ENCODE measurements at places on chromosomes 13 and 19. TPM values are rescaled to one million over a fixed set of nuclear protein-coding genes. Genes with fewer than 3 reads are reported as not detected.
A peak's percentile ranks its signal among the peaks of the same experiment; 100 is the strongest.

GRCh38 chr13:48110132-48110868 is 15.4 kb upstream of the MED4 start:
- no peaks in the 10 kb centered on the region for H3K27me3 ChIP-seq
- H3K4me3 ChIP-seq: no peak overlapping the region
- H3K36me3 ChIP-seq: no peaks in the 10 kb centered on the region
- peaks cover 7% of the 10 kb centered on the region for H3K4me1 ChIP-seq
- no peak overlapping the region for H3K27ac ChIP-seq

DNA sequence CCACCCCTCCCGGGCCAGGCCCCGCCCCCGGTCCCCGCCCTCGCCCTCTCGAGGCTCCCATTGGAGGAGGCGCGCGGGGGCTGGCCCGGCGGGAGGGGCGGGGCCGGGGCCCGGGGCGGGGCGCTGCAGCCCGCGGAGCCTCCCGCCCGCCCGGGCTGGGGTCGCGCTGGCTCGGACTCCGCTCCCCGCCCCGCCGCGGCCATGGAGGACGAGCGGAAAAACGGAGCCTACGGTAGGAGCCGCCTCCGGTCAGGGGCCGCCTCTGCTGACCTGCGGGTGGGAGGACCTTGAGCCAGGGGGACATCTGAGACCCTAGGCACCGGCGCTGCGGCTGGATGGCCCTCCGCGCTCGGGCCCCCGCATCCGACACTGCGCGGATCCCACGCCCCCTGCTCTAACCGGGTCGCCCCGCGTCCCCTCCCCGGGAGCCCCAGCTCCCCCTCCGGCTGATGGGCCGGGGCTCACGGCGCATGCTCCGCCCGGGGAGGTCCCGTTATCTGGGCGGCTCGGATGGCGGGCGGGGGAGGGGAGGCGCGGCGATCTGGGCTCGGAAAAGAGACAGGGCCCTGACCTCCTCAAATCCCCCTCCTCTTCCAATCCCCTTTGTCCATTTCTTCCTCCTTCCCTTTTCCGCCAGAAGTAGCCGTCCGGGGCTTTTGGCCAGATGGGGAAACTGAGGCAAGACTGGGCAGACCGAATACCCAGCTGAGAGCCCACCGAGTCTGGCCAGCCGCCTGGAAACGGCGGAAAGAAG is 15.4 kb upstream of the AP1M2 start:
- H3K27me3 ChIP-seq: no peaks in the 10 kb centered on the region
- H3K4me1 ChIP-seq: peaks cover 14% of the 10 kb centered on the region
- no peaks in the 10 kb centered on the region for H3K36me3 ChIP-seq

- peaks cover 5% of the 10 kb centered on the region for H3K27me3 ChIP-seq
- H3K27ac ChIP-seq: no peak overlapping the region
- no peaks in the 10 kb centered on the region for H3K4me1 ChIP-seq
- no peak for DNase-seq
- no peak overlapping the region for H3K4me3 ChIP-seq
Observed at GRCh38 chr13:98771838-98772611, 19.6 kb upstream of the SLC15A1 start.

DNA sequence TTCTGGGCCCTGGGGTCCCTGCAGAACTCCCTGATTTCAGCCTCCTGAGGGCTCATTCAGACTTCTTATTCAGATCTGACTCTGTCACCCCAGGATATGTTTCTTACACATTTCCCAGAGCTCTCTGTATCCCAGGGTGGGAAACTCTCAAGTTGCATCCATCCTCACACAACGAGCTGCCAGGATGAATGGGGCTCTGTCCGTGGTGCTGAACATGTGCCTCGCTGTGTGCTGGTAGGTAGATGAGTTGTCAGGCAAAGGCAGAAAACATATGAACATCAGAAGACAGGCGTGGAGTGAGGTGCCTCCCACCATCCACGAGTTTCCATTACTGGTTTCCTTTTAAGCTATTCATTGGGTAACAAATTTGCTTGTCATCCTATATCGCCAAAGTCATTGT is 11.4 kb upstream of the IGFL1 start:
- peaks cover 11% of the 10 kb centered on the region for H3K27me3 ChIP-seq
- no peak overlapping the region for H3K27ac ChIP-seq
- no peaks in the 10 kb centered on the region for H3K36me3 ChIP-seq
- DNase-seq: peak; percentile 94
- no peaks in the 10 kb centered on the region for H3K4me1 ChIP-seq

DNA sequence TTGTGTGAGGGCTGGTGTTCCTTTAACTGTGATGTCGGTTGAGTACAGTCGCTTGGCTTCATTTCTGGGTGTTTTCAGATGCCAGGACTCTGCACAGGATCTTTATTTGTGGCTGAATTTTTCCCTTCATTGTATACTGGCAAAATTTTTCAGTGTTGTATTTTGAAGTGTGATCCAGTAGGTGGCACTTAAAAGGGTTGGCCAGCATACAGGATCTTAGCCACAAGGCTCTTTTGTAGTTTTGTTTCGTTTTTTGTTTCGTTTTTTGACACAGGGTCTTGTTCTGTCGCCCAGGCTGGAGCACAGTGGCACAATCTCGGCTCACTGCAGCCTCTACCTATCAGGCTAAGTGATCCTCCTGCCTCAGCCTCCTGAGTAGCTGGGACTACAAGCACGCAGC is 8.7 kb downstream of the FCAR start:
- no peaks in the 10 kb centered on the region for H3K4me1 ChIP-seq
- H3K27ac ChIP-seq: no peak overlapping the region
- H3K4me3 ChIP-seq: no peak overlapping the region

- no peak overlapping the region for H3K27ac ChIP-seq
- H3K27me3 ChIP-seq: no peaks in the 10 kb centered on the region
- DNase-seq: no peak
- no peaks in the 10 kb centered on the region for H3K36me3 ChIP-seq
Observed at GRCh38 chr13:91126806-91127205, 220.7 kb upstream of the MIR17HG start.

- DNase-seq: peak; percentile 63
- H3K4me3 ChIP-seq: no peak overlapping the region
- peaks cover 27% of the 10 kb centered on the region for H3K27me3 ChIP-seq
- H3K4me1 ChIP-seq: peaks cover 21% of the 10 kb centered on the region
- no peaks in the 10 kb centered on the region for H3K36me3 ChIP-seq
- H3K27ac ChIP-seq: no peak overlapping the region
Observed at GRCh38 chr13:45847554-45848224, 3.9 kb downstream of the SIAH3 start.

GRCh38 chr13:23160638-23161480 is 19.9 kb upstream of the SGCG start:
- peak overlapping the region; percentile 84 for H3K4me3 ChIP-seq
- H3K27ac ChIP-seq: no peak overlapping the region
- no peaks in the 10 kb centered on the region for H3K36me3 ChIP-seq
- H3K27me3 ChIP-seq: peaks cover 22% of the 10 kb centered on the region

GRCh38 chr19:3769494-3769893 is 2.5 kb downstream of the RAX2 start:
- H3K27me3 ChIP-seq: no peaks in the 10 kb centered on the region
- H3K4me1 ChIP-seq: no peaks in the 10 kb centered on the region
- H3K27ac ChIP-seq: no peak overlapping the region
- no peak overlapping the region for H3K4me3 ChIP-seq

CGB3 gene
- total RNA-seq: not detected

PET100 gene
- 149 TPM for total RNA-seq

SHANK1 gene
- total RNA-seq: 1.9 TPM

HSPB6 gene
- 1.2 TPM for total RNA-seq

CEACAM21 gene
- not detected for total RNA-seq

MEIOSIN gene
- total RNA-seq: 0.09 TPM
